ENCODE measurements at places on chromosomes 13 and 19. TPM values are rescaled to one million over a fixed set of nuclear protein-coding genes. Genes with fewer than 3 reads are reported as not detected.

KLK5 gene
- total RNA-seq = not detected

ZIM2 gene
- total RNA-seq = not detected

CGB3 gene
- total RNA-seq = not detected

SBK3 gene
- total RNA-seq = not detected

GAPDHS gene
- total RNA-seq = not detected
